Left renal cortex interstitium (tissue), 4 donors: ENCODE measurements at places on chromosomes 2 and 18. TPM values are rescaled to one million over a fixed set of nuclear protein-coding genes. Genes with fewer than 3 reads are reported as not detected.
A peak's percentile ranks its signal among the peaks of the same experiment; 100 is the strongest.

- DNase-seq, result no peak
Measured at GRCh38 chr18:26470011-26470637, 78.2 kb downstream of the KCTD1 start.

DOCK10 gene
- 10.6 TPM for polyA plus RNA-seq

DNA sequence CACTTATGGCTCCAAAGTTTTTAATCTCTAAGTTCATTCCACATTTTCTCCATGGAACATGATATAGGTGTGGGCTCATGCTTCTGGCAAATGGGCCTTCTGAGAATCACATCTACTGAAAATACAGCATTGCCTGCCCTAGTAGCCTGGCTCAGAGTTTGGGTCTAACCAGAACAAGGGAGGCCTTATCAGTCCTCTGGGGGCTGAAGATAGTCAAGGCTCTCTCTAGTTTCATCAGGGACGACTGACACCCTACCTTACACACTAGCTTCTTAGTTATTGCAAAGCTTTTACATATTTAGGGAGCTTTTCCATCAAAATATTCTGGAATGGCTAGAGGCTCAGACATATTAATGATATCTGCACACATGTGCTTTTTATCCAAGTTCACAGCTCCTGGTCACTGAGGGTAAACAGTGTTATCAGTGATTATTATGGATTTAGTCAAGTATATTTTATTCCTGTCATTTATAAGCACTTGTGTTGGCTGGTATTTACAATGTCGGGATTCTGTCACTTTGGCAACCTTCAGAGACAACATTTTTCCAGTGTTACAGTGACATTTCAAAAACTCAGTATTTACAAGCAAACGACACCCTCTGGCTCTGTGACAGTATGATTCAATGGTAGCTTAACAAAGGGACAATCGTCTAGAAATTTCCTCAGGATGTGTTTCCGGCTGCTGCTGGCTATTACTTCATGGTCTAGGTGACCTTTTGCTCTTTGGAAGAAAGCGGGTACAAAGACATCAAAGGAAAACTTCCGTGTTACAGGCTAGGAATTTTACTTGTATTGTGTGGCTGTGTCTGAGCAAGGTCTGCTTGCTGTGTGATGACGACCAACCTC is 200.6 kb downstream of the TCF4 start:
- DNase-seq, result no peak

GRB14 gene
- 51.7 TPM for polyA plus RNA-seq

DNA sequence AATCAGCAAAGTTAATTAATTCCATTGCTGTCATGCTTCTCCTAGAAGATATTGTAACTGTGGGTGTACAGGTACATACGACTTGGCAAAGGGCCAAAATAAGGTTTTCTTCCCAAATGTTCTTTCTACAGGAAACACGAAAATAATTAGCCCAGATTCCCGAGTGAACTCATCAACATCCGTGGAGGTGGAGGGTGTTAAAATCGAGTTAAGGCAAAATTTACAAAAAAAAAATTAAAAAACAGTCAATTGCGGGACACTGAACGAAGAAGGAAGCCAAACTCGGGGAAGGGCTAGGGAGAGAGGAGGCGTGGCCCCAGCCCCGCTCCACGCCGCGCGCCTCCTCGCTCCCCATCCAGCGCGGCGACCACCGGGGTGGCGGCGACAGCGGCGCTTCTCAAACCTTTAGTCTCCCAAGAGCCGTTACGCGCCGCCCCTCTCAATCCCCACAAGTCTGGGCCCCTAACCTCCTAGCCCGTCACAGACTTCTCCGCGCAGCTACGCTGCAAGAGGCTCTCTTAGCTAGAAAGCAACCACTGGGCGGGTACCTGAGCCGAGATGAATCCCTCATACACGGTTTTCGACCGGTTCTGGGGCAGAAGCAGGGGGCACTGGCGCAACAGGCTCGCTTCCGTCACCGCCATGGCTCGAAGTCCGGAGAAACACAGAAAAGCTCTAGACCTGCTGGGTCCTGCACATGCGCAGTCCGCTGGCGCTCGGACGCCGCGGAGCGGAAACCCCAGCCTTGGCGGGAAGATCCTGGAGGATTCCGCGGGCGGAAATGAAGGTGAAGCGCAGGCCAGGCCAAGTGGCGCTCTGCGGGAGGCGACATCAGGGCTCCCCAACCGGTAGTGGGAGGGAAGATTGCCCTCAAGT is at the start of gene FANCL:
FANCL (minus strand) TSS at position 656 of the 876 bp plus-strand sequence; CDS start at position 644, 12 bp downstream.
- DNase-seq, result peak; percentile 88

GRCh38 chr18:69956057-69956456 is 8.4 kb upstream of the CD226 start:
- DNase-seq, result peak; percentile 25

- no peak for DNase-seq
Measured at GRCh38 chr18:59672235-59672711, 24.9 kb downstream of the CCBE1 start.

- DNase-seq, result no peak
Measured at GRCh38 chr18:79595876-79596374, 83.7 kb upstream of the CTDP1 start.

REG1B gene
- not detected for polyA plus RNA-seq

DNA sequence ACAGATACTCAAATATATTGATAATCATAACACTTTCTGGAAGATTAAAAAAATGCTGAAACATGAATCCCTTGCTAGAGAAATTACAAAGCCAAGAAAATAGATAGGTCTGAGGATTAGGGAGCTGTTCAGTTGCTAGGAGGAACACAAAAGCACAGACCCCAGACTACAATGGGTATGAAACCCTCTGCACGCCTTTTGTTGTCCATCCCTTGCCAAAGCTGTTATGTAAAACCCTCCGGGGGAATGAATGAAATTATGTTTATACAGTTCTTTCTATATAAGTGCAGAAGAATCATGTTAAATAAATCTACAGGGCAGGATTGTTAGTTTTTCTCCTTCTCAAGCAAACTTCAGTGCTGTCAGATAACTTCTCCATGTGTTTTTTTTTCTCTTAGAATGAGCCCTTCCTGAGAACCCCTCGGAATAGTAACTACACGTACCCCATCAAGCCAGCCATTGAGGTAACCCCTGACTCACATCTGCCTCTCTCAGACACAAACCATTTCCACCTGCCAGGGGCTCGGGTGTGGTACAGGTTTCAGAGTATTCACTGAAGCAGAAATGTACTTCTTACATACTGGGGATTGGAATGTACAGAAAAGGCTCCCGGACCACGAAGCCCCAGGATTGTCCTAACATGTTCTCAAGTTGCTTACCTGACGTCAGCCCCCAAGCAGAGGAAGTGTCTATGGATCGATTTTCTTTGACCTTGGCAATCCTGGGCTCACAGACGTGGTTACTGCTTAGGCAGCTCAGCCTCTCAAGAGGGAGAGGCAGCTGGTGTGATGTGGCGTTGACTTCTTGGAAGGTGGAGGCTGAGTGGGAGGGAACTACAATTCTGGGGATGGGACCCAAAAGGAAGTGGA is 118.0 kb downstream of the PLB1 start:
- DNase-seq, result no peak

TRIM43 gene
- polyA plus RNA-seq, result 0.40 TPM

- DNase-seq, result no peak
Measured at GRCh38 chr2:96839293-96839874, 4.4 kb downstream of the ANKRD23 start.

- no peak for DNase-seq
Measured at GRCh38 chr2:157938556-157938955, 62.4 kb upstream of the ACVR1 start.
